Dermis blood vessel endothelial cell (primary cell): ENCODE measurements at places on chromosomes 2 and 18. TPM values are rescaled to one million over a fixed set of nuclear protein-coding genes. Genes with fewer than 3 reads are reported as not detected.

Gene TGFA
- total RNA-seq: 14.8 and 22.6 TPM in 2 replicates

Gene POTEC
- total RNA-seq: not detected in 2 replicates

Gene CD8B2
- total RNA-seq: not detected in 2 replicates

Gene RAB27B
- total RNA-seq: under 0.01 and 0.05 TPM in 2 replicates

Gene PDE1A
- total RNA-seq: 1.4 and 3.0 TPM in 2 replicates

Gene MEP1B
- total RNA-seq: not detected in 2 replicates

Gene SRD5A2
- not detected in 2 replicates for total RNA-seq

Gene KCNJ3
- total RNA-seq: not detected in 2 replicates

Gene GPR45
- total RNA-seq: not detected in 2 replicates

Gene CNRIP1
- total RNA-seq: 45.3 and 52.3 TPM in 2 replicates

Gene GPR17
- total RNA-seq: not detected in 2 replicates

Gene DNAJC5G
- 0.93 and 2.7 TPM in 2 replicates for total RNA-seq

Gene RBKS
- 0.98 and 1.2 TPM in 2 replicates for total RNA-seq

Gene PRKAG3
- total RNA-seq: not detected in 2 replicates

Gene EGR4
- not detected in 2 replicates for total RNA-seq

Gene CCDC150
- 9.1 and 10.9 TPM in 2 replicates for total RNA-seq

Gene TRMT61B
- 9.4 and 14.5 TPM in 2 replicates for total RNA-seq
